ENCODE measurements at places on chromosomes 12 and 14.

GRCh38 chr14:73878436-73878835 is 8.2 kb upstream of the ZNF410 start:
- no peak for DNase-seq

DNA sequence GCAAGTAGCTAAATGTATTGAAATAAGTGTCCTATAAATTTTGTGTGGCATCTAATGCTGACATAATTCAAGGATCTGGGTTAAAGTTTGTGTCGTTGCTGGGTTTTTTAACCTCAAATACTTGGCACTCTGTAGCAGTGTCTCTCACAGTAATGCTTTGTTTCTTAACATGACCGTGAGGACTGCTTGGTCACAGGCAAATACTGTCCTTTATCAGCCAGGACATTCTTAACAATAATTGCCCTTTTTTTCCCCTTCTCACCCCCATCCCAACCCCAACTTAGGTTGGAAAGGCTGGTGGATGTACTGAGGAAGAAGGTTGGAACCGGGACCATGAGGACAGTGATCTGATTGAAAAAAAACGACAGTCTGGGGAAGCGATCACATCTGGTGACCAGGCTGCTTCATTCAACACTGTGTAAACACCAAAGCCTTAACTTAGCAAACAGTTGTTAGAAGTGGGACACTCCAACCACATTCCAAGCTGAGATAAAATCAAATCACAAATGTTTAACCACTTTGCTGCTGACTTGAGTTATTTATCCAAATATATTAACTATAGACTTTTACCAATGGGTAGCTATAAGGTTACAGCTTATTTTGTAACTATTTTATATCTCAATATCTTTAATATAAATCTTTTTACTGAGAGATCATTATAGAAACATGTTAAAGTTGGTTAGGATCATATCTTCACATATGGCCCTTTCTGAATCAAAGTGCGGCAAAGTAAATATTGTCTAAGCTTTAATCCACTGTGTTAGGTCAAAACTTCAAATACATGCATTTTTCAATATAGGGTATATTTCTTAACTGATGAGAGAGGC is 48.2 kb downstream of the FOXA1 start:
- no peak for DNase-seq

GRCh38 chr14:104766256-104766862 is 13.4 kb downstream of the SIVA1 start:
- DNase-seq = no peak

DNA sequence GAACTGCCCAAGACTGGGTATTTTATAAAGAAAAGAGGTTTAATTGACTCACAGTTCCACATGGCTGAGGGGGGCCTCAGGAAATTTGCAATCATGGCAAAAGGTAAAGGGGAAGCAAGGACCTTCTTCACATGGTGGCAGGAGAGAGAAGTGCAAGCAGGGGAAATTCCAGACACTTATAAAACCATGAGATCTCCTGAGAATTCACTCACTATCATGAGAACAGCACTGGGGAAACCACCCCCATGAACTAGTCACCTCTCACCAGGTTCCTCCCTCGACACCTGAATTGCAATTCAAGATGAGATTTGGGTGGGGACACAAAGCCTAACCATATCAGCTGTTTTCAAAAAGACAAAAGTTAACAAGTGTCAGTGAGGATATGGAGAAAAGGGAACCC is 112.6 kb downstream of the FOXA1 start:
- no peak for DNase-seq

GRCh38 chr14:23358042-23358441 is 5.4 kb upstream of the SLC22A17 start:
- DNase-seq = no peak

DNA sequence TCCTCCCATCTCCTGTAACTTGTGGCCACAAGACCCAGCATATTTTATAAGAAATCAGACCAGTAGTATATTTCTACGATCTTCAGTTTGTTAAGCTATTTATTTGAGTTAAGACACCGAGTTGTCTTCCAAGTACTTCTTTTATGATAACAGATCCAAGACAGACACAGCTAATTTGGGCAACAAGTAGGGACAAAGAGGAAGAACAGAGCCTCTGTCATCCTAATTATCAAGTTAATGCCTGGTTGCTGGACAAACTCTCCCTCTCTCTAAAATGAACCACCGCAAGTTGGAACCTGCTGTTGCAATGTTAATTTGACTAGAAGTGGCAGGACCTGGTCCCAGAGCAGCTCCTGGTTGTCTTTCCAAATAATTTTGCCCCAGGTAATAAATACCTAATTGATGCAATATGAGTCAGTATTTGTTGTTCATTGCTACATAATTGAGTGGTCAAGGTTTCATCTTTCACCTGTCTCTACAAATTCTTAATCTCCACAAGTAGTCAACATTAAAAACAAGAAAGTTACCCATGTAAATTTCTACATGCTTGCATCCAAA is 323.7 kb downstream of the PAWR start:
- DNase-seq = no peak

DNA sequence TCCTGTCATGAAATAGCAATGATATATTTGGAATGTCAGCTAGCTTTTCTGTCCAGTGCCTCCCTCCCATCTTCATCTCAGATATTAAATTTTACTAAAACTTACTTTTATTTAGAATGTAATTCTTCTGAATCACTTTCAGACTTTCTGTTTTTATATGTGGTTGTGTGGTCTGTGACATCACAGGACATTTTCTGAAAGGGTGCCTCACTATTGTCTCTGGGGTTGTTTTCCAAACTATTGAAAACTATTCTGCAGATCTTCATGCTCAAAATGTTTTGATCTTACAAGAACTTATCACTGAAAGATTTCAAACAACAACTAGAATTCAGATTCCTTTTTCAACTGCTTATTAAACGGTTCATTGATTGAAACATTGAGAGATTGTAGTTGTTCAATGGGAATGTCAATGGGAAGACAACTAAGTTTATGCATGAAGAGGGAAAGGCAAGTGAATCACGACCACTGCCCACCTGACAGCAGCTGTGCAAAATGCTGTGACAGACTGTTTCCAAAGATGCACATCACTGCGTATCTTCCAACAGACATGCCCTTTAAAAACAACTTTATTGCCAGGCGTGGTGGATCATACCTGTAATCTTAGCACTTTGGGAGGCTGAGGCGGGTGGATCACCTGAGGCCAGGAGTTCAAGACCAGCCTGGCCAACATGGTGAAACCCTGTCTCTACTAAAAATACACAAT is 51.3 kb downstream of the KLRG1 start:
- DNase-seq = no peak

GRCh38 chr12:55828357-55828756 is 1.0 kb downstream of the DNAJC14 start:
- no peak for DNase-seq

DNA sequence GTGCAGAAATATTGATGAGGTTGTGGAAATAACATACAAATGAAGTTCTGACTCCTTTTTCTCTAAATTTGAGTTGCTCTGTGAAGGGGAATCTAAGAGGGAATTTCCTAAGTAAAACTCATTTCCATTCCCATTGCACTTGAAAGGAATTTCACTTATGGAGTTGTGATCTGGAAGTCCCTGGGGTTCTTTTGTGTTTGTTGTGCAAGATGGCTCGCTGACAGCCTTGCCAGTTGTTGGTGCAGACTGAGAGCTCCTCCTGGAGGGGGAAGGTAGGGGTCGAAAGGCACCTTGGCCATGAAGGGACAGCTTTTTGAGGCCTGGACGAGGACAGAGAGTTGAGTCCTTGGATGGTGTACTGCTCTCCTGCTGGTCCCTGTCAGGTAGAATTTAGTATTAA is 72.0 kb downstream of the C12orf56 start:
- no peak for DNase-seq

DNA sequence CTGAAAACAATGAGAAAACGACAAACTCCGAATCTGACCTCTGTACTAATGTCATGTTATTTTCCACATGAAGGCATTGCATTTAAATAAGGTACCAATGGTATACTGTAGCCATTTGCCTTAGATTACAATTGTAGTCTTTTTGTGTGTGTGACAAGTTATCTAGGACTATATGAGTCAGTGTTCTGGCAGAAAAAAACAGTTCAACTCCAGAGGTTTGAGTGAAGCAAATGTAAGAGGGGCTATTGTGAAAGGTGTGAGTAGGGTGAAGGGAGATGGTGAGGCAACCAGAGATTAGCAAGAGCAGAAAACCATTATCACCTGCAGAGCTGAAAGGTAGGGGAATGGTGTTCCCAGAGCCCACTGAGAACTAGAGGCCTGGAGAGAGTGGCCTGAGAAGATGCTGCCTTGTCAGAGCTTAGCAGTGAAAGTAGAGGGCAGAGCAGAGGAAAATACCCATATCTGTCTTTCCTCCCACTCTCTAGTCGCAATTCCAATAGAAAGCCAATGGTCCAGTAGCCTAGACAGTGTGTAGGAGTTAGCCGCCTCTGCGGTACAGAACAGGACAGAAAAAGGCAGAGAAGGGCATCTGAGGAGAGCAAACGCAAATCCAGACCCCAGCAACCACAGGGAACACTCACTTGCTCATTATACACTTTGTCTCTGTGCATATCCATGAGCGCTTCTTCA is 112.2 kb downstream of the DYRK2 start:
- DNase-seq = no peak

DNA sequence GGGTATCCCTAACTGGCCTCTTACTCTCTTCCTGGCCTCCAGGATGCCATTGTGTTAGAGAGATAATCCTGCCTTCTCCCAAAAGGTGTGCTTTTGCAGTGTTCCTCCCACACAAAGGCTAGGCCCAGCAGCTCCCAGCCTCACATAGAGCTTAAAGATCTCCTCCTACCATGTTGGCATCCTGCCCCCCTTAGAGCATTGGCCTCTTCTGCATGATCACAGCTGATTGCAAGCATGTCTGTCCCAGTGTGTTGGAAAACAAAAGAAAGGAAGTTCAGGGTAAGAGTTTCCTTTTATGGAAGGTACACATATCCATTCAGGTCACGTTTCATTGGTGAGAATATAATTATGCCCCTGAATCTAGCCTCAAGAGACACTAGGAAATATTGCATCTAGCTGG is 405.4 kb downstream of the TMTC2 start:
- DNase-seq = no peak

Measured in cortex of kidney (tissue), 1 donor.